ENCODE measurements at places on chromosomes 5 and 9.

DNA sequence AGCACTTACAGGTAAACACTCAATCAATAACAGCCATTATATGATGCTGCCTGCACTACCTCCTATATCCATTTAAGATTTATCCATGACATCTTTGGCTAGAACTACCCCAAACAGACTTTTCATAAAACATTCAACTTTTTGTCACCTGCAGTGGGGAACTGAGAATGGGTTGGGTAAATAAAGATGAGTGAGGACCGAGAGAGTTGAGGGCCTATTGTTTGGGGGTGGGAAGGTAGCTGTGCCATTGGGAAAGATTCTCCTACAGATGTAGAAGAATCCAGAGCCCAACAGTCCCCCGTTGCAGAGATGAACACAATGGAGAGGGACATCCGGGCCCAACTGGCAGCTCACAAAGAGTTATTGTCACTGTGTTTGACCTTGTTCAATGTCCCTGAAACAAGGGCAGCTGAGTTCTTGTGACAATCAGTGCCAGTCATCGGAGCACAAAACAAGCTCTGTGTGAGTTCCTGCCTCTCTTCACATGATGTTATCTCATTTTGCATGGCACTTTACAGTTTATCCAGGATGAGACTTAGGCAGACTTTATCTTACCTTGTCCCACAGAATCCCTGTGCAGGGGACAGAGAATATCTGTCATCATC, 11.5 kb upstream of the SLC31A2 start:
- no peak for DNase-seq

GRCh38 chr5:96066386-96066719, 104.7 kb upstream of the ELL2 start:
- DNase-seq = no peak

GRCh38 chr5:169602535-169602934, 19.0 kb downstream of the SPDL1 start:
- no peak for DNase-seq

DNA sequence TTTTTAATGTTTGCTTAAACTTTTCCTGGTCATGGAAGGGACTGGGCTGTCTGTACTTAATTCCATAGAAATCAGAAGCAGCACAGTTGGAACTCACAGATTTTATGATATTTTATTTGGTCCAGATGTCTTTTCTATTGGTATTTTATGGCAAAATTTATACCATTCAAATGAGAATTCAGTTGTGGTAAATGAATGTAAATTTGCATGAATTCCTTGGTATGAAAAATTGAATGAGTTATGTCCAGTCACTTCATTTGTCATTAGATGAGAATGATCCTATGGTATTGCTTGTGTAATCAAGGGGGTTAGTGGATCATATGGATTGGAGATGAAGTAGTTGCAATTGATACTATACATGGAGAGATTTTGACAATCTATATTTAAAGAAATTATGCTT, 188.0 kb downstream of the KDM4C start:
- DNase-seq = no peak

GRCh38 chr5:23204111-23204510, 303.3 kb upstream of the PRDM9 start:
- DNase-seq = no peak

DNA sequence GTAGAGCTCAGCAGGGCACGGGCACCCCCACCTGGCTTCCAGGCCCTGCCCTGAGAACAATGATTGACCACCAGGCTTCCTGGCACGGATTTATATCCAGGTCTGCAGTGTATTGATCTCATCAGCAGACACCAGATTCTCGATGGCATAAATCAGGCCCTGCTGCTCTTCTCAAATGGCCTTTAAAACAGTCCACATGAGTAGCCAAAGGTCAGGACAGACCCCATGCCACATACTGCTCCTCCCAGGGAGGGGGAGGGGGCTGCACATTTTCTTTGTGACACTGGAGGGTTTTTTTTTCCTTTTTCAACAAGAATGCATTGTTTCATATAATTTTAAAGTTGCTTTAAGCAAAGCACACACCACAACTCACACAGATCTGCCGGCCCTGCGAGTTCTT, 85.4 kb downstream of the SEMA4D start:
- no peak for DNase-seq

DNA sequence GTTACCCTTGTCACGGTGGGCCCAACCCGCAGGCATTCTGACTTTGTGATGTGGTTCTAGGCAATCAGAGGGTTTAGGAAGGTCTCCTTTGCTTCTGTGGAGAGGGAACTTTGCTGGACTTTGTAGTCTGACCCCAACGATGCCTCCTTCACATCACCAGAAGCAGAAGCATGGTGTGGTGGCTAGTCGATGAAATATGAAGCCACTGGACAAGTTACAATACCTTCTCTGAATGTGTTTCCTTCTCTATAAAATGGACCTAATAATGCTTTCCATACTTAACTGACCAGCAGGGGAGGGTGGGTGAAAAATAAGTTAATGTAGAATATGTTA, 607 bp downstream of the SPEF2 start:
- no peak for DNase-seq

- no peak for DNase-seq
Measured at GRCh38 chr9:134636149-134636507, 5.5 kb upstream of the COL5A1 start.

GRCh38 chr5:149212198-149212951, 59.3 kb upstream of the AFAP1L1 start:
- no peak for DNase-seq

Measured in Caco-2 (cell line).